ENCODE measurements at places on chromosomes 5 and 9.

GRCh38 chr9:135302329-135303279 is 177.0 kb upstream of the PPP1R26 start:
- no peak for DNase-seq

DNA sequence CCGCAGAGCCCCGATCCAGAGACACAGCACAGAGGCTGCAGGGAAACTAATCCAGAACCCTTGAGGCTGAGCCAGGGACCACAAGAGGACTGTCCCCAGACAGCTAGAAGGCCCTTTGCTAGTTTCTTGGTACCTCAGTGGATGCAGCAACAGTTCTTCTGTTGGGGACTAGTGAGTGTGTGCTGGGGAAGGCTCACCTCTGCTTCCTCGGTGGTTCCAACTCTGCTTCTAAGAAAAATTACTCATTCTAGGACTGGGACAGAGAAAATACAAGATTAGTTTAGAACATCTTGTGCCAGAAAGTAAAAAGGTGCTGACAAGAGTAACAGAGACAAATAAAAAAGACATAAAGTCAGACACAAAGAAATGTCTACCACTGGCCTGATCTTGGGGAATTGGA is 19.5 kb upstream of the ZNF484 start:
- DNase-seq, result no peak

- DNase-seq, result no peak
Observed at GRCh38 chr5:88094403-88094802, 174.2 kb downstream of the TMEM161B start.

DNA sequence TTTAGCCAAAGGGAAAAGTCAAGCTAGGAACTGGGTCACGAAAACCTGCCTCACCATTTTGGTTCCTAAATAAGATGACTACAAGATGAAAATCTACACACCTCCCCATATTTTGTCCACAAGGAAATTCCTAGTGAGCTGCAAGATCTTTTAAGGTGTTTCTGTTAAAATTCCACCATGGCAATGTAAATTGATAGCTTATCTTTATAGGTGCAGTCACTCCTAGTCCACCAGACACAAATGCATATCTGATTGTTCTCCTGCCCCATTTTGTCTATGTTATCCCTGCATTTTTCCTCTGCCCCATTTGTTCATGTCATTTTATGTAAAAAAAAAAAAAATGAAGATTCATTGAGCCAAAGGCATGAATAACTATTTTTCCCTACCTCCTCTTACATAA is 41.1 kb upstream of the SELENOP start:
- DNase-seq, result no peak

DNA sequence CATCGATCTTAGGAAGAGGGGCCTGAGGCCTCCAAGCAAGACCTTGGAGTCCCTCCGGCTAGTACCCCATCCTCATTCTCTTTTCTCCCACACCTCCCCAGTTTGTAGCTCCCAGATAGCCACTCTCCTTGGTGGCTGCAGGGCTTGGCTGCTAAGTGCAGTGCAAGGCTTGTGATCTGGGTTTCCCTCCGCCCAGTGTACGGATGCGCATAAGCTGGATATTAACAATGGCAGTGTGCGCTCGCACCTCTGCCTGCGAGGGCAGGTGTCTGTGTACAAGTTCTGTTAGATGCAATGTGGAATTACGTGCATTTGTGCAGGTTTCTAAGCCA is 71.0 kb upstream of the TBCA start:
- no peak for DNase-seq

GRCh38 chr9:90830977-90831376 is 29.4 kb downstream of the SYK start:
- DNase-seq, result no peak

GRCh38 chr5:68134033-68134668 is 81.4 kb upstream of the PIK3R1 start:
- DNase-seq, result peak; percentile 3

- DNase-seq, result no peak
Observed at GRCh38 chr9:112180387-112180881, 5.3 kb upstream of the SUSD1 start.

- no peak for DNase-seq
Observed at GRCh38 chr5:136729901-136730355, 364.6 kb upstream of the TRPC7 start.

GRCh38 chr5:146620669-146621051 is 104.7 kb upstream of the GPR151 start:
- DNase-seq, result no peak

- no peak for DNase-seq
Observed at GRCh38 chr5:21642312-21642711, 1210.8 kb downstream of the CDH12 start.

GRCh38 chr5:132496631-132497487 is 6.3 kb upstream of the IRF1 start:
- peak; percentile 58 for DNase-seq

DNA sequence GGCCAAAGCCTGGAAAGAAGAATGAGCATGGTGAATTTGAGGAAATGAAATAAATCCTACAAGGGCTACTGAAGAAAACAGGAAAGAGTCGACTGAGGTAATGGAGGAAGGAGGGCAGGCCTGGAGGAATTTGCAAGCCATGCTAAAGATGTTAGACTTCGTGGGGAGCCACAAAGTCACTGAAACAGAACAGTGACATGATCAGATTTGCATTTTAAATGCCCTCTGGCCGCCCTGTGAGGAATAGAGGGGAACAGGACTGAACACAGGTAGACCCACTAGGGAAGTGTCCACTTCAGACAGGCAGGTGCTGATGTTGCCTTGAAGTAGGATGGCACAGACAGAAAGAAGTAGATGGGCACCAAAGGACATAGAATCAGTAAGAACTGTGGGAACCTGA is 42.8 kb upstream of the RLN1 start:
- no peak for DNase-seq

- DNase-seq, result no peak
Observed at GRCh38 chr5:106311230-106311915, 1359.4 kb downstream of the EFNA5 start.

DNA sequence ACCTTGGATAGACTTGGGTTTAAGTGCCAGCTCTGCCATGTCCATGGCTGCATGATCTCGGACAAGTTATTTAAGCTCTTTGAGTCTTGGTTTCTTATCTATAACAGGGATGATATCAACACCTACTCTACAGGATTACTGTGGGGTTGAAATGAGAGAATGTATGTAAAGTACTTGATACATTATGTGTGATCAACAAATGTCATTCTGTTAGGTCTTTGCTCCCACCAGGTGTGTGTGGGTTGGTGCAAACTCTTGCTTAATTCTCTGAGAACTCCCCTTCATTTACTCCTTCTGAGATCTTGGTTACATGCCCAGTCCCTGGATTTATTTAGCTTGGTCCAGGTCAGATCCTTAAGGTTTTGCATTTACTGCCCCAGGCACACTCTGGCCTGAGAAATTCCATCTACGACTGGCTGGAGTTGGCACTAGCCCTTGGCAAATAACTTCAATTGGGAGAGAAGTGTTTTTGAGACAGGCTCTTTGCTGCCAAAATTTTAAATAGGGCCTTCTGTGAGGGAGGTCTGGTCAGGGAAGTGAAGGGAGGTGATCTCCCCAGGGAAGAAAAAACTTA is 63.5 kb upstream of the KLF9 start:
- no peak for DNase-seq

DNA sequence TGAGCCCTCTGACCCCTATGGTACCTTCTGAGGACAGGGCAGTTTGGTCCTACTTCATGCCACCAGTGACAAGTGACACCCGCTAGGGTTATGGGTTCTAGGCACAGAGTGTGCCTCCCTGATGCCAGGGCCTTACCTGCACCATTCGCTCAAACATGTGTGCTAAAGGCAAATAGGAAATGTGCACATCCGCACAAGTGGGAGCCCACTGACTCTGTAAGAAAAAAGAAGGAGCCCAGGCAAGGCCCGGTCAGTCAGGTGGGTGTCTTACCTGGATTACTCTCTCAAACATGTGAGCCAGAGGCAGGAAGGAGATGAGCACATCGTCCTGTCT is 29.1 kb upstream of the MEIKIN start:
- DNase-seq, result no peak

- DNase-seq, result no peak
Observed at GRCh38 chr9:89469003-89469402, 28.9 kb downstream of the SEMA4D start.

DNA sequence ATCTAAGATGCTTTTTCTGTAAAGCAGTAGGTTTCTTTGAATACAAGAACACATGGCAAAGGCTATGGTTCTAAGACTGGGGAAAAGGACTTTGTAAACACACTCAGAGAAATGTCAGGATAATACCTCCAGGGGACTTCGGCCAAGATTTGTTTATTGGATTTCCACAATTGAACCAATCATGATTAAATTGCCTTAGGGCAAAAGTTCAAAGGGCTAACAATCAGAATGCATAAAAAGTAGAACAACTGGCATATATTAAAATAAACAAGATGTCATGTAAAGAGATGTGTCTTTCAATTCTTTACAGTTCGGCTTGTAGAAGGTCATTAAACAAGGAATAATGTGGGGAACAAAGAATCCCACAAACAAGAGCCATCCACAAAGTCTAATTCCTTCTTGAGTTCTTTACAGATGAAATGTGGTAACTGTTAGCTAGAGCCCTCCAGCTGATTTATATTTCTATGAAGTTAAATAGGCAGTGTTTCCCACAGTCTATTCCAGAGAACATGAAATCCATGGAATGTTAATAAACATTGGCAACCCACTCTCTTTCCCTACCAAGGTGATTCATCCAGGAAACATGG is 565.5 kb downstream of the ZNF608 start:
- no peak for DNase-seq

DNA sequence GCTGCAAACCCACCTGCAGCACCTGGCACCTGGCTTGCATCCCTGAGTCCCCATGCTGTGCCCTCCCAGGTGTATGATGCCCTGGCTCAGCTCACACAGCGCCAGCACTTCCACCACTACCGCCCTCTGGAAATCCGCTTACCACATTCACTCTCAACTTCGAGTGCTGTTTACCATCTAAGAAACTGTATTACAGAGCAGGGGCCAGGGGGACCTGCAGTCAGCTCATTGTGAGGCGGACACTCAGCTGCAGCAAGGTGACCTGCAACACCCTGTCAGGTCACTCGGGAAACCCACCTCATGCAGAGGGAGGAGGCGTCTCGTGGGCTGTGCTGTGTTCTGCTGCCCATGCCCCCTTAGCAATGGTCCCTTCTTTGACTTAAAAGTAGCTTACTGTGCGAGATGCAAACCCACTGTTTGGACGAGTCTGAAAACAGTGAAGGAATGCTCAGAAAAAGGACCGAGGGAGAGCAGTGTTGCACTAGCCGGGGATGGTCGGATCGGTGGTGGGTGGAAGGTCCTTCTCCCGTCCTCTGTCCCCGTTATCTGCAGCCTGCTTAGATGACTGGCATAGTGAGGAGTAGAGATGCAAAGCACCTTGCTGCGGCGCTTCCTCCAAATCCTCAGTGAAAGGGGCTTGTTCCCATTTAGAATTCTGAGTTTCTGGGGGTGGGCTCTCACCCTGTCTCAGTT is 55.2 kb upstream of the CTSL start:
- DNase-seq, result no peak

GRCh38 chr9:125747053-125747764 is at the start of gene PBX3:
TSS of gene PBX3 (plus strand) at chr9:125747373.
- DNase-seq, result peak; percentile 19

DNA sequence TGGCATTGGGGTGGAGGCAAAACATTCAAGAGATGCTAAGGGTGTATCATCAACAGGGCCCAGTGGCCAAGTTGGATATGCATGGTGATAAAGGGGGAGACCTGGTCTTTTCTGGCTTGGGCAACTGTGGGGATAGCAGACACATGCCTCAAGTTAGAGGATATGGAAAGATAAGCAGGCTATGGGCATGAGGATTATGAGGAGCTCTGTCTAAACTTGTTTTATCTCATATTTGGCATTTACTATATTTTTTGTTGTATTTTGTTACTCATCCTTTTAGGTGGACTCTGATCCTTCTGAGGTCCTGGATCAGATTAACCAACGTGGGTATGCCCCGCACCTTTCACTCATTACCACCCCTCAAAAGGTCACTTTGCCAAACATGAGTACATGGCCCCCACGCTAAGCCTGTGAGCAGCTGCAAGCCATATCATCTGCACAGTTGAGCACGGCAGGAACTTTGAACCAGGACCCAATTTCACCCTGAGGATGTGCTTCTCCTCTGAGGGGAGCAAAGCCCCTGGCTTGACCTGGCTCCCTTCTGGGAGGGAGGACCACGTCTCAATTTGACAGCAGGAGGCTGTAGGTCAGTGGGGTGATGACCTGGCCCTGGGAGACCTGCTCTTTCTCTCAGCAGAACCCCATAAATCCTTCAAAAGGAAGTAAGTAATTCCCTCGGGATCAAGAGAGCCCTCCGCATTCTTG is 71.1 kb upstream of the CD180 start:
- DNase-seq, result no peak

GRCh38 chr9:2257248-2257929 is 242.2 kb downstream of the SMARCA2 start:
- DNase-seq, result no peak

GRCh38 chr9:133998915-133999595 is 6.9 kb upstream of the VAV2 start:
- no peak for DNase-seq

GRCh38 chr5:590346-590745 is 21.8 kb upstream of the CEP72 start:
- DNase-seq, result no peak

DNA sequence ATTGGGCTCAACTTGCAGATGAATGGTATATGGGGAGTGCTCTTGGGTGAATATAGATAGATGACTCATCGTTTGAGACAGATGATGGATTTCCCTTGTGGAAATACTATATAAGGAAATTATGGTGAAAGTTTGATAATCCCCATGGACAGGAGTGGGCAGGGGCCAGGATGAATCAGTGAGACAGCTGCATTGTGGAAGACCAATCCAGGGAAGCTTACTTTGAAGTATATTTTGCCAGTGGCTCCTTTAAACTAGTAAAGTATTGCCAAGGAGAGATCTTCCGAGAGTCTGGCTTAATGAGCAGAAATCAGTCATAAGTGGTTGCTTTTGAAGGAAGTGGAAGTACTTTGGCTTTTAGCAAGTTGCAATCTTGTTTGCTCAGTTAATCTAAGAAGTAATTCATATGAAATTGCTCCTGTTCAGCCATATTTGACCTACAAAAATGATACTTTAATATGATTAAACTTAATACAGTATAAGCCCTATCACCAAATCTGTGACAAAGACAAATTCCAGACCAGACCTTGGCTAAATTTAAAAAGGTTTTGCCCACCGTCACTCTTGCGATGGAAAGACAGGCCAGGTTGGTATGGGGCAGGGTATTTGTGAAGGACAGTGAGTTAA is 9.3 kb upstream of the TNC start:
- no peak for DNase-seq

- no peak for DNase-seq
Observed at GRCh38 chr5:76483433-76483832, 80.3 kb downstream of the IQGAP2 start.

GRCh38 chr5:66617226-66617861 is 21.2 kb downstream of the MAST4 start:
- DNase-seq, result no peak

DNA sequence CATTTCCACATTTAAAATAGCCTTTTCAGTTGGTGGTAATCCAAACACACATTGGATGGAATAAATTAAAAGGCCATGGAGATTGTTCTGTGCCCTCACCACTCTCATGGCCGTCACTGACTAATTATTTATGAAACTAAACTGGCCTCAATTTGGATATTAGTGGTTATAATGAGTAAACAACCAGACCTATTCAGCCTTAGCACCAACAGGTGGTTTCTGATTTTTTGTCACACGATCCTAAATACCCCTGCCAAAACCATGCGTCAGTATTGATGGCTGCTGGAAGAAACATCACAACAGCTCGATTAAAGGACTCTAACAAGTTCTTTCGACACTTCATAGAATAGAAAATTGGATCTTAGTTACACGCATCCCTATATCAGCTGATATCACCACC is 276.0 kb upstream of the DAP start:
- DNase-seq, result no peak
